ENCODE measurements at places on chromosomes 3 and 15.

DNA sequence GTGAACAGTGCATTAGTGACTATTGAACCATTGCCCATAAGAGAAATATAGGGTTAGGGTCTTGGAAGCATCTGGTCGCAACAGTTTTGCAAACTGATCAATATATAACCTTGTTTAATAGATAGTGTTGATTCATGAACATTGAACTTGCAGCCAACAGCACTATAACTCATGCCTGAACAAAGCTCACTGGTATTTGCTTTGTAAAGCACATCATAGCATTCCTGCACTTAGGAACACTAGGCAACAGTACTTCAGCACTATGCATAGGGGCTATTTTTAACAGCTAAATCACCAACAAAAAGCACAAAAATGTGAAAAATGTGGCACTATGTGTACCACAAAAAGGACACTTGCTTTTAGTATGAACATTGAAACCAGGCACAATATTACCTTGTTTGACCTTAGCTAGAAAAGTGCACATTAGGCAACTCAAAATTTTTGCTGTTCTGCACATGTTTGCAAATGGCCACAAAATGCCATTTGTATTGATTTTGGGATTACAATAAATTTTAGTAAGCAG, 68.0 kb downstream of the OXNAD1 start:
- DNase-seq: no peak

- no peak for DNase-seq
Observed at GRCh38 chr3:1017870-1018269, 75.0 kb upstream of the CNTN6 start.

DNA sequence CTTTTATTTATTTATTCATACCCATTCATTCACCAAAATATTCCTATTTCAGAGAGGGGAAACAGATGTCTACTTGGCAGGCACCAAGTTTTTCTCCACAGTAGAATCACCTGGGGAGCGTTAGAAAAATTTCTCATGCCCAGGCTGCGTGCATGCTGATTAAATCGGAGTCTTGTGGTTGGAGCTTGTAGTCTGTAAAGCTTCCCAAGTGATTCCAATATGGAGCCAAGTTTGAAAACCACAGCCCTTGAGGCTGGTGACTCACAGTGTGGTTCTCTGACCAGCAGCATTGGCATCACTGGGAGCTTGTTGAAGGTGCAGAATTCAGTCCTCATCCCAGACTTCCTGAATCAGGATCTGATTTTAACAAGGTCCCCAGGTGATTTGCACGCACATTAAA, 49.7 kb downstream of the PDHB start:
- DNase-seq: peak; percentile 46

DNA sequence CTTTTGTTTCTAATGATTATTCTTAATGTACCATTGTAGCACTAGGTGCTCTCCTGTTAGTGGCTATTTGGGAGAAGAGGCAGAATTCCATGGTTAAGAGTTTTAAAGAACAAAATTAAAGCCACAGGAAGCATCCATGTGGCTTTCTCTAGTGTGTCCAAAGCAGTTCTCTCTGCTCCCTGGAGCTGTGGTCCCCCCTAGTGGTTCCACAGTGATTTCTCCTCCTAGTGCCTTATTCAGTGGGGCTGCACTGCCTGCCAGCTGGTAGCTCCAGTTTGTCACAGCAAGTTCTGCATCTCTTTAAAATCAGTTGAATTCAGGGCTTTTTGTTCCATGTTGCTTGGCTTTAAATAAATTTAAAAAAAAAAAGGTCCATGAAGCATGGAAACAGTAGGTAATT, 39.6 kb upstream of the FAM98B start:
- DNase-seq: peak; percentile 77

DNA sequence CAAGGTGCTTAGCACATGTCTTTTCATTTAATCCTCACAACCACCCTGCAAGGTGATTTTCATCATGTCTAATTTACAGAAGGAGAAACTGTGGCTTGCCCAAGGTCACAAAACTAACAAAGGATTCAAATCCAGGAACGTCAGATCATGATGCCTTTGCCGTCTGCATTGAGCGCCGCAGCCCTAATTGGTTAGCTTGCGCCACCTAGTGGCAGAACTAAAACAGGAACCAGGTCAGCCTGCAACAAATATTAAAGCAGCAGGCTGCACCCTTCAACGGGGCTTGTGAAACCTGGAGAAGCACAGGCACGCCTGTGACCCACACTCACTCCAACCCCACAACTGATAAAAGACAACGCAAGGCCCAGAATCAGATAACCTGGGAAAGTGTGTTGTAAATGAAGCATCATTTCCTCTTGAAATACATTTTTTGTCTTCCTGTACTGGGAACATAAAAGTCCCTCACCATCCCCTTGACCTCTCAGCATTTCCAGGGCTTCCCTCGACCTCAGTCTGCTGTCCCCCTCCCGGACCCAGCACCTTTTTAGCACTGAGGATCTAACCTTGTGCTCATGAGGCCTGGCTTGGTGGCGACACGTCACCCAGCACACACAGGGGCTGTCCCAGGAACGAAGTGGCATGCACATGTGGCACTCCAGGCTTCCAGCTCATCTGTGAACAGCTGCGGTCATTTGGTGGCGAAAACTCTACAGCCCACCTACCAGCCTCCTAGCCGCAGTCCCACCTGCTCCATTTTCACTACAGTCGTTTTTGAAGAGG, 17.3 kb downstream of the DPH3 start:
- peak; percentile 82 for DNase-seq

DNA sequence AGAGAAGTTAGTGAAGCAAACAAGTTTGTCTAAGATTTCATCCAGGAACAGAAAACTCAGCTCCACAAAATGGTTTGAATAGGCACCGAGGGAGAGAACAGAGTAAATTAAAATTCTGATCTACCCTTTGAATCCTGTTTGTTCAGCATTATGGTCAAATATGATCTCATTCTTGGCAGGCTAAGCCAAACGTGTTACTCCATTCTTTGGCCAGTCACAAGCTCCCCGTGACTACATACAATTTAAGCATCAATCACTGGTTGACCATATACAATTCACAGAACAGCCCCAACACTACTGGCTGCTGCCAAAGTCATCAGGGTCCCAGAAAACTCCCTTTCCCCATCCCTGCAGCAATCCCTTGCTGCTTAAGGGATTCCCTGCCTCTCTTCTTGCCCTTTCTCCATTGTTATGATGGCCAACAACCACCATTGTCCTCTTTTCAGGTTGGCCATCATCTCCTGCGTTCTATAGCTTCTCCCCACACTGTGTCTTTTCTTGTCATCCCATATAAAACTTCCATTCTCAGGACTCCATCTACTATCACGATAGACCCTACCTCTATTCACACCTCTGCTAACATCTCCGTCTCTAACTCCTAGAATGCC, 46.3 kb downstream of the GOLIM4 start:
- peak; percentile 38 for DNase-seq

GRCh38 chr15:31396881-31397560, 70.4 kb downstream of the KLF13 start:
- DNase-seq: peak; percentile 77

DNA sequence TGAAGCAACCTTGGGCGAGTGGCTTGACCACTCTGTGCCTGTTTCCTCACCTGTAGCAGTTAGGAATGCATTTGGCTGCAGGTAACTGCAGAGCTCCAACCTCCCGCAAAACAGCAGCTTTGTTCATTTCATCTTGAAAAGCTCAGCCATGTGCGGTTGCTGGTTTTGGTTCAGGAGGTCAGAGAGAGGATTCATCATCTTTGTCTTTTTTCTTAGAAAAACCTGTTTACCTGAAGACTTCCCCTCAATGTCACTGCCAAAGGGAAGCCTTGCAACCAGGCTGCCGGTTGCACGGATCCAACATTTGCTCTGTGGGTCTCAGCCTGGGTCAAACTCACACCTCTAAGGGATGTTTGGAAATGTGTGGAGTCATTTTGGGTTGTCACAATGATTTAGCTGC, 16.4 kb upstream of the FURIN start:
- DNase-seq: no peak

DNA sequence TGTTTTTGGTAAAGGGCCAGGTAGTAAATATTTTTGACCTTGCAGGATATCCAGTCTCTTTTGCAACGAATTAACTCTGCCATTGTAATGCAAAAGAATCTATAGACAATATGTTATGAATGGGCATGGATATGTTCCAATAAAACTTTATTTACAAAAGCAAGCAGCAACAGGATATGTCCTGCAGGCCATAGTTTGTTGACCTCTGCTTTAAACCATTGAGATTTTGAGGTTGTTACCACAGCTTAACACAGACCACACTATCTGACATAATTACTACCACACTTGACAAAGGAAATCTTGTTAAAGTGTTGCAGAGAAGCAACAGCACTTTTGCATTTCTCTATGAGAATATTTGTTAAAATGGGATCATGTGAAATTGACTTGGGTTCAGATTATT, 349.3 kb downstream of the ERC2 start:
- DNase-seq: no peak

GRCh38 chr15:64519897-64520296, 59.5 kb downstream of the ZNF609 start:
- DNase-seq: no peak

DNA sequence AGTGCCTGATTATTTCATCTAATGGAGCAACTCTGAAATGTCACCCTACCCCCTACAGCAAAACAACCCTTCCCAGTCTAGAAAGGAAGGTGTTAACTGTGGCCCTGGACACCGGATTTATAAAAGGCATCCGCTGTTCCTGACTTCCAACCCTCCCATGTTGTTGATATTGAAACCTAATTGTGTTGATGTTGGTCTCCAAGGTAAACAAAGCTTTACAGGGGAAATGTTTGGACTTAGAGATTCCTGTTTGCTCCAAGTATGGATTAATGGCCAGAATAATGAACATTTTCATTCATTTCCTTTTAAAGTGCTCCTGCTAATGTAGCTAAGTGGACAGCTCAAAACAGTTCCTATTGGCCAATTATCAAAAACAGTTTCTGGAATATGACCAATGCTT, 19.4 kb upstream of the LMCD1 start:
- no peak for DNase-seq

GRCh38 chr15:79640206-79640605, 208.1 kb downstream of the MINAR1 start:
- no peak for DNase-seq

DNA sequence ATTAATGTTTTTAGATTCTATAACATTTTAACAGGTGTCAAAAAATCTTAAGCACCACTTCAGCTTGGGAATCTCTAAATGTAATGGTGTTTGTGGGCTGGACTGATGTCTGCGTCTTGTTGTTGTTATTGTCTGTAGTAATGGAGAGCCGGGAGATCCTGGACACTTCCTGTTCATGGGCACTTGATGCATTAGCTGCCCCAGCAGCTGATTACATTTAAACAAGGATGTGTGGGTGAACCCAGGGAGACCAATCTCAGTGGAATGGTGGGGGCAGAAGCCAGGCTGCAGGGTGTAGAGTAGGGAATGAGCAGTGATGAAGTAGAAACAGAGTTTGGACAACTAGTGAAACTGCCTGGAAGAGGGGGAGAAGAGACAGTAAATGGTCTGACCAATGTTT, 7.8 kb downstream of the CCR5AS start:
- no peak for DNase-seq

DNA sequence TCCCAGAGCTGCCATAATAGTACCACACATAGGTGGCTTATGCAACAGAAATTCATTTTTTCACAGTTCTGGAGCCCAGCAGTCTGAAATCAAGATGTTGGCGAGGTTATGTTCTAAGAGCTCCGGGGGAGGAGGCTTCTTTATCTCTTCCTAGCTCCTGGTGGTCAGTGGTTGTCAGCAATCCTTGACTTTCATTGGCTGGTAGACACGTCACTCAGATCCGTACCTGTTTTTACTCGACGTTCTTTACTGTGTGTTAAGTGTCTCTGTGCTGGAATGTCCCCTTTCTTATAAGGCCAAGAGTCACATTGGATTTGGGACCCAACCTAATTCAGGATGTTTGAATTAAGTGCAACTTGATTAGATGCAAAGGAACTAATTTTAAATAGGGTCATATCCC, 218.5 kb upstream of the CNTN3 start:
- DNase-seq: no peak

All from right hindlimb (tissue), 1 donor.